Bone marrow (tissue), 2 donors: ENCODE measurements at places on chromosomes 11 and 22.

- DNase-seq, result no peak
Observed at GRCh38 chr11:44542372-44542771, 23.1 kb upstream of the CD82 start.

DNA sequence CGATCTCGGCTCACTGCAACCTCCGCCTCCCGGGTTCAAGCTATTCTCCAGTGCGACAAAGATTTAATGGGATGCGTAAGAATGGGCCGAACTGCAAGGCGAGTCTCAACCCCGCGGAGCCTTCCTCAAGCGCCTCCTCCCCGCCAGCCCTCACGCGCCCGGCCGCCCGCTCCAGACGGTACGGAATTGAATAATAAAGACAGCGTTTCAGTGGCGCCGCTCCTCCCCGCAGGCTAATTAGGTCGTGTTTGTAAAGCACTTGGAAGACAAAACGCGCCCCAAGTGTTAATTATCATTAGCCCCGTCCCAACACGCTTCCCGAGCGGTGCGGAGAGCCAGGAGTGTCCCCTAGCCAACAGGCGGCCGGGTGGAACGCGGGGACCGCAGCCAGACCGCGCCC is 192.0 kb downstream of the BUD13 start:
- DNase-seq, result no peak

DNA sequence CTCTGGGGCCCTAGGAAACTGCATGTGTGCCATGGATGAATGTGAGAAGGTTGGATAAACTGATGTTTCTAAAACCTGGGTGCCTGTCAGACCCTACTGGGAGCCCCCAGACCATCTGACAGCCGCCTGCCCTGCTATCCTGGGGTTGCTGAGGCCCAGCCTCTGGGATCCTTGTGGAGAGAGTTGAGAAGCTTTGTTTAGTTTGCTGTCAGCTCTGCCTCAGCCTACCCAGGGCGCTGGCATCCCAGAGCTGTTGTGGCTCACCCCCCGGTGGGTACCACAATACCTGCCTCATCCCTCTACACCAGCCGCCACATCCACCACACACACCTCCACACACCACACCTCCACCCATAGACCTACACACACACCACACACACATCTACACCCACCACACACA is 38.5 kb upstream of the HMOX1 start:
- no peak for DNase-seq

- DNase-seq, result no peak
Observed at GRCh38 chr11:126560221-126560620, 204.7 kb downstream of the ST3GAL4 start.

- DNase-seq, result no peak
Observed at GRCh38 chr11:29124470-29124869, 892.4 kb downstream of the KCNA4 start.

- DNase-seq, result no peak
Observed at GRCh38 chr11:96356848-96357247, 13.9 kb upstream of the MAML2 start.

- no peak for DNase-seq
Observed at GRCh38 chr11:95505927-95506426, 275.0 kb upstream of the SESN3 start.

DNA sequence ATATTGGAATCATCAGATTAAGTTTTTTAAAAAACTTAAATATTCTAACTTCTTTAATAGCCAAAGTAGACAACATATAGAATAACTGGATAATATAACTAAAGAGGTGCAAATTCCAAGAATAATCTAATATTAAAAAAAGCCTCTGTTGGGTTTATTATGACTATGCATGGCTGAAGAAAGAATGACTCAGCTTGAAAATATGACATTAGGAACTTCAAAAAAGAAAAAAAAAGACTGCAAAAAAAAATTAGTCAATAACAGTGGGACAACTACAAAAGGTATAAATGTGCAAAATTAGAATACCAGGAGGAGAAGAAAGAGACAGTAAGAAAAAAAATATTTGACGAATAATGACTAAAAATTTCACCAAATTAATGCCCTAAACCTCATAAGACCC is 1178.0 kb downstream of the JRKL start:
- DNase-seq, result no peak

- no peak for DNase-seq
Observed at GRCh38 chr11:49405743-49406142, 197.3 kb upstream of the FOLH1 start.

- no peak for DNase-seq
Observed at GRCh38 chr11:95877291-95877690, 46.6 kb downstream of the MTMR2 start.

DNA sequence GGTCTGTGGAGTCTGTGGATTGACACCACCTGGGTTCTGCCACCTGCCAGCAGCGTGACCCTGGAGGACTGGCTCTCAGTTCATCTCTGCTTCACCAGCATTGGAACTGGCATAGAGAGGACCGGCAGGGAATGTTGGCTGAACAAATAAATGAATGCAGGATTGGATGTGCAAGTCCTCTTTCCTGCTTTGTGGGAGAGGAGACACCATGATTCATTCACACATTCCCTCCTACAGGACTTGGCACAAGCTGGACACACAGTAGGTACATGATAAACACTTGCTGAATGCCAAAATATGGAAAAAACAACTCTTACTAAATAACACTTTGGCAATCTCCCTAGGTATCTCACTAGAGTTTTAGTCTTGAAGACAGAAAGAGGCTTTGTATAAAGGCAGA is 116.6 kb upstream of the NARS2 start:
- DNase-seq, result no peak

DNA sequence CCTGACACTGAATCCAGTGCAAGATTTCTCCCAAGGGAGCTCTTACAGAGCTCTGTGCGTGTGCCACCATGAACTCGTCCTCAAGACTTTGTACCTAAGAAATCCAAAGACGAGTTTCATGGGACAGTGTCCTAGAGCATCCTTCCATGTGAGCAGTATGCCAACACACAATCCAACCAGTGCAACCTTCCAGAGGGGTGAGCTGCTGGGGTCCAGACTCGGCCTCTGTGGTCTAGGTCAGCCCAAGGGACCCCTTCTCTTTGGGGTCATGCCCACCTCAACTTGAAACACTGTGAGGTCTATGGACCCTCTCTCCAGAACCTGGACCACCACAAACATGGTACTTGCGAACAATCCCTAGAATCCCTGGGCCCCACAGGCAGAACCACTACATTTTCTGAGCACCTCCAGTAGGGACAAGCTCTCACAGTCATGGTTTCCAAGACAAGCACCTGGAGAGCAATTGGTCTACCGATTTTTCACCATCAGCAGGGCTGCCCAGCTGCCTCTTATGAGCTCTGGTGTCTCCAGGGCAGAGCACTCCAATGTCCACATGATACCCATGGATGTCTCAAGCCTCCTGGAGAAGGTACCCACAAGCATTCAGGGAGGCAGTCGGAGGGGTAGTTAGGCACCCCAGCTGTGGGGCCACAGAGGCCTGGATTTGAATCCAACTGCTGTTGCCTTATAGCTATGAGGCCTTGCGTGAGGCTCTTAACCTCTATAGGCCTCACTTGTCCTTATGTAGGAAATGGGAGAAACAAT is 7.7 kb downstream of the CHST1 start:
- DNase-seq, result no peak

- no peak for DNase-seq
Observed at GRCh38 chr11:64314146-64314804, 3.1 kb downstream of the TRMT112 start.

DNA sequence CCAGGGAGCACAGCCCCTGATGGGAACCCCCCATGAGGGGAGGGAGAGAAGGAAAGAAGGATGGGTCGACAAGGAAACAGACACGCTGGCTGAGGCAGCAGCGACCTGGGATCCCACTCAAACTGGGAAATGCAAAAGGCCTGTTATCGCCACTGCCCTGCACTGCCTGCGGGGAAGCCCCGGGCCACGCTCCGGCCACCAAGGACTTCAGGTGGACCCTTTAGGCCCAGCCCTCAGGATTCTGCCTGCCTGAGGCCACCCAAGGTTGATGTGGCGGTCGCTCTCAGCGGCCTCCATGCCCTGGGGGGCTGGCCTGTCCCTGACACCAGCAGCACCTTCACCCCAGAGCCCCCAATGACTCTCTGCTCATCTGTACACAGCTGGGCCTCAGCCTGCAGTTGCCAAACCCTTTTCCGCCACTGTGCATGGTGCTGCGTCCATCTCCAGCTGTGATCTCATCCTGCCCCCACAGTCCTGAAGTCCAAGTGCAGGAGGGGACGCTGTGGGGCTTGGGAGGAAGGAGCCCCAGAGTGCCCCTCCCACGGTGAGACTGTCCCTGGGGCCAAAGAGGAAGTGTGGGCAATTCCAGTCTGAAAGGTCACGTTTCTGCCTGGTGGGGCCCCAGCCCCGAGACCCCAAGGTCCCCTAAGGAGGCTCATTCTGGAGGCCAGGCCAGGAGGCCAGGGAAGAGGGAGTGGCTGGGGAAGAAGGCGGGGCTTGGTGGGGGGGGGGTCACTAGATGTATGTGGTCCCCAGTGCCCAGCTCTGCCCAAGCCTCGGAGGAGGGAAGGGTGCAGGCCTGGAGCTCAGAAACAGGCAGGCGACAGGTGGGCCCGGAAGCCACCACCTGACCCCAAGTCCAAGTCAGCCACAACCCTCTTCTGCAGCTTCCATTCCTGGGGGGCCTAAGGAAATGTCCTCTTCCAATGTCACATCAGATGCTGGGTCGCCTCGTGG is 31.6 kb downstream of the OSBPL5 start:
- no peak for DNase-seq

GRCh38 chr11:3836903-3837302 is 3.9 kb downstream of the RHOG start:
- no peak for DNase-seq

GRCh38 chr11:47724041-47724729 is 9.0 kb upstream of the AGBL2 start:
- DNase-seq, result no peak

DNA sequence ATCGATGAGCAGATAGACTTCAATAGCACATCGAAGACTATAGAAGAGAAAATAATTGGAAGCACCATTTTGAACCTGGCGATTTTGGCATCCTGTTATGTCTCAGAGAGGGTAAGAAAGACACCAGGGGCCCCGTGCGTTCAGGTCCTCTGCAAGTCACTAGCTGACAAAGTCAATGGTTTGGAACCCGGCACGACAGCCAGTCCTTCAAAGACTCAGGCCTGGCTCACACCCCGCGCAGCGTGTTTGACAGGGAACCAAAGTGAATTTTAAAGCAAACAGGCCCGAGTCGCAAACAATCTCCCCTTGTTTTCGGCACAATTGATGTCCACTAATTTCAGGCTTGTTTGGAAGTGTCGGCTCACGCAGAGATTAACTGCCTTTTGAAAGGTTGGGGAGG is 716.6 kb downstream of the BRD1 start:
- no peak for DNase-seq

- no peak for DNase-seq
Observed at GRCh38 chr11:102478673-102479299, 26.2 kb upstream of the TMEM123 start.

DNA sequence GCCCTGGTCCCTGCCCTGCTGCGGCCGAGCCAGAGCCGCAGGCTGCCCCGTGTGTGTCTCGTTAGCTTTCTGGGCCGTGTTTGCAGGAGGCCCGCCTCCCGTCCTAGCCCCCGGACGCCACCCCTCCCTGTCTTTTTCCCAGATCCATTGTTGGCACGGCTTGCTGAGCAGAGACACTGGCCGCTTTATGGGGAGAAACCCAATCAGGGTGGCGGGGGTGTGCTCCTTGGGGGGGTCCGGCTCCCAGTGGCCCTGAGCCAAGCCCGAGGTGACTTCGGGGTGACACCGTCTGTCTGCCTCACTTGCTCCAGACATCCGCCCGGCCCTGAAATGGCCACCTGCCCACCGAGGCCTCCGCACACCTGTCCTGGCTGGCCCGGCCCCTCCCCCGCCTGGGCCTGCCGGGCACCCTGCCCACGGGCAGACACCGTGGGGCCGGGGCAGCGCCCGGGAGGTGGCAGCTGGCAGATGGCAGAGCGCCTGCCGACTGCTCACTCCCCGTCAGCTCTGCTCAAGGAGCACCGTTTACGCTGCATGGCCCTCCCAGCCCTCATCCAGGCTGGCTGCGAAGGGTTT is 43.1 kb upstream of the PPARA start:
- DNase-seq, result no peak

DNA sequence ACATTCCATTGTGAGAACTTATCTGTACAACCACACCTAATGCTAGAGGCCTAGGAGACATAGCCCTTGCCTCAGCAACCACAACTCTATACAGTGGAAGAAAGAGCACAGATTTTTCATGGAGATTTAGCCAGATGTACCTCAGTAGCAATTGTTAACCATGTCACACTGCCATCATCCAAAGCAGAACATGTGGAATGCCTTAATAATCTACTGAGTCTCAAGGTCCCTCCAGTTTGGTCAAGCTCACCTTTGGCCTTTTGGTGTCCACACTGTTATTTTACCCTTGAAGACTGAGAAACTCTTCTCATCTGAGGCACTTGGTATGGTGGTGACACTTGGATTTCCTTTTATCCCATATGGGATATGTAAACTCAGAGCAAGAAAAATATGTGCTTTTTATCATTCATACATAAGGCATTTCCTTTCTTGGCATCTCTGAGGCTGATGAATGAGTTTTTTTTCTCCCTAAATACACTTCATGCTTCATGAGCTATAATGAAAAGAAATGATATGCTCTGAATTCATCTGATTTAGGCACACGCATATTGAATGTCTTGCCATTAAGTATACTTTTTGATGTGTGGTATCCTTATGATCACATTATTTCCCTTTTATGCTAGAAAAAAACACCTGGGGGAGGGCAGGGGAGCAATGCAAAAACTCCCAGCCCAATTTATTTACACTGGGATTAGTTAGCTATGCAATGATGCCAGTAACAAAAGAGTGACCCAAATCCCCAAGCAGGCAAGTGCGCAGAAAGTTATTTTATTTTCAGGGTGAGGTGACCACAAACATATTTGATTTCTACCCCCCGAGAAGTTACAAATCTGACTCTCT is 63.3 kb upstream of the ME3 start:
- DNase-seq, result no peak

DNA sequence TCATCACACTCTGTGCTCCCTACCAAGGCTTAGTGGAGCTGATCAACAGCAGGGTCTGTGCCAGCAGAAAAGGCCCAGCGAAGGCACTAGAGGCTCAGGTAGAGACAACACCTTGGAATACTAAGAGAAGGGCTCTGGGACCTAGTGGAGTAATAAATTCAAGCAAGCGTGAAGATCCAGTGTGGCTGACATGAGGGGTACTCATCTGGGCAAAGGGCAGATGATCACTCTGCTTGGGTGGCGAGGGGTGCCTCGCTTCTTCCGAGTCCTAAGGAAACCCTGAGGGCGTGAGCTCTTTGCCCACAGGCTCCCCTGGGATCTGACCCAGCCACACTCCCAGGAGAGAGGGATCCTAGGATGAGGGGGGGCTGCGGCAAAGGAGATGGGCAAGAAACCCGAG is 3.5 kb upstream of the TPBGL start:
- no peak for DNase-seq

- peak; percentile 67 for DNase-seq
Observed at GRCh38 chr11:65546217-65546958, 11.8 kb downstream of the LTBP3 start.
